ENCODE measurements at places on chromosomes 7 and 10.

- peak; percentile 33 for DNase-seq
Observed at GRCh38 chr10:129541200-129541599, 74.2 kb downstream of the MGMT start.

GRCh38 chr7:27113991-27114769 lies 11.7 kb upstream of the HOXA2 start:
- DNase-seq, result no peak

- DNase-seq, result no peak
Observed at GRCh38 chr10:131907679-131908078, 6.9 kb downstream of the PPP2R2D start.

GRCh38 chr10:4825868-4826791 lies at the start of gene AKR1E2:
Gene AKR1E2, plus strand, starts transcription at chr10:4826207. Its CDS starts 118 bp downstream, at chr10:4826325.
- peak; percentile 16 for DNase-seq

GRCh38 chr7:140230861-140231770 lies 54.3 kb upstream of the KDM7A start:
- DNase-seq, result no peak

GRCh38 chr10:30782537-30783461 lies 153.2 kb upstream of the LYZL2 start:
- DNase-seq, result peak; percentile 89

GRCh38 chr10:3372281-3372680 lies 199.7 kb upstream of the PITRM1 start:
- DNase-seq, result no peak

DNA sequence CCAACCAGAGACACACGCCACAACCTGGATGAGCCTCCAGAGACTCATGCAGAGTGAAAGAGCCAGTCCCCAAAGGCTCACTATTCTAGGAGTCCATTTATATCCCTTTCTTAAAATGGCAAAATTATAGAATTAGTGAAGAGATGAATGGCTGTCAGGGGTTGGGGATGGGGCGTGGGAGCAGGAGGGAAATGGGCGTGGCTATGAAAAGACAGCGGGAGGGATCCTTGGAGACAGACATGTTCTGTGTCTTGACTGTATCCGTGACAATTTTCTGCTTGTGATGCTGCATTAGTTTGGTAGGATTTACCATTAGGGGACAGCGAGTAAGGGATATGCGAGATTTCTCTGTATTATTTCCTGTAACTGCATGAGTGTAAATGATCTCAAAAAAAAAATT lies 33.0 kb downstream of the FAM53B start:
- DNase-seq, result no peak

GRCh38 chr10:120943542-120943941 lies 92.4 kb downstream of the WDR11 start:
- DNase-seq, result no peak

DNA sequence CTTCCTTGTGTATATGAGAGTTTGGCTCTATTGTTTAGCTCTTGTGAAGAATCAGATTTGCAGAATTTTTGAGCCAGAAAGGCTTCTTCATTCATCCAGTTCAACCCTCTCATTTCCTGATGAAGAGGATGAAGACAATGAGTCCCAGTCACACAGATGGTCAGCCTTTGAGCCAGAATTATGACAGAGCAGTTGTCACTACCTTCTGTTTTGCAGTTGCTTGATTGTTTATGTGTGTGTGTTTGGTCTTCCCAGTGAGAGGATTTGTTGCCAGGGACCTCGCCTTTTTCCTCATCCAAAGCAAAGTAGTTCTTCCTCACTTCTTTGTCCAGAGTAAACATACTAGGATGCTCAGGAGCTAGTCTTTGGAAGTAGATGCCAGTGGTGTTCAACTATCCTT lies 15.6 kb downstream of the MDFIC start:
- DNase-seq, result no peak

- no peak for DNase-seq
Observed at GRCh38 chr7:118214833-118215182, 9.7 kb upstream of the ANKRD7 start.

GRCh38 chr7:120924837-120925236 lies 25.7 kb upstream of the ING3 start:
- DNase-seq, result no peak

GRCh38 chr7:14521183-14521582 lies 381.4 kb downstream of the DGKB start:
- DNase-seq, result no peak

- DNase-seq, result no peak
Observed at GRCh38 chr7:29300649-29301048, 106.1 kb downstream of the CHN2 start.

GRCh38 chr7:40915071-40915470 lies 780.3 kb downstream of the SUGCT start:
- DNase-seq, result no peak

- DNase-seq, result no peak
Observed at GRCh38 chr7:98731651-98732050, 114.6 kb downstream of the NPTX2 start.

DNA sequence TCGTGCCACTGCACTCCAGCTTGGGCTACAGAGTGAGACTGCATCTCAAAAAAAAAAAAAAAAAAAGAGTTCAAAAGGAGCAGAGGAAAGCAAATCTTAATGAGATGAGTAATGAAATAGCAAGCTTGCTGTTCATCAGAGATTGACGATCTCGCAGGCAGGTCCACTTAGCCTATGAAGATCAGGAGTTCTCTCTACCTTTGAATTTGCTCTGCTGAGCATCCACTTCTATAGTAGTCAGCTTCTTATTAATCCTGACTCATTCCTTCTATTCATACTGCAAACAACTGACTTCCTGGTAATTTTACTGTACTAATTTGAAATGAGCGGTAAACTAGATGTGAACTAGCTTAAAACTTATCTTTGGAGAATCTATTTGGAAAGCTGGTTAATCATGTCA lies 1014.6 kb downstream of the GATA3 start:
- no peak for DNase-seq

- no peak for DNase-seq
Observed at GRCh38 chr7:40463446-40463845, 328.6 kb downstream of the SUGCT start.

- no peak for DNase-seq
Observed at GRCh38 chr10:1196656-1197055, 140.5 kb downstream of the WDR37 start.

GRCh38 chr7:64879086-64879730 lies 23.9 kb upstream of the ZNF273 start:
- DNase-seq, result peak; percentile 61

GRCh38 chr7:21828841-21829240 lies 116.9 kb downstream of the CDCA7L start:
- no peak for DNase-seq

- DNase-seq, result no peak
Observed at GRCh38 chr10:117271427-117271826, 30.5 kb downstream of the SLC18A2 start.

DNA sequence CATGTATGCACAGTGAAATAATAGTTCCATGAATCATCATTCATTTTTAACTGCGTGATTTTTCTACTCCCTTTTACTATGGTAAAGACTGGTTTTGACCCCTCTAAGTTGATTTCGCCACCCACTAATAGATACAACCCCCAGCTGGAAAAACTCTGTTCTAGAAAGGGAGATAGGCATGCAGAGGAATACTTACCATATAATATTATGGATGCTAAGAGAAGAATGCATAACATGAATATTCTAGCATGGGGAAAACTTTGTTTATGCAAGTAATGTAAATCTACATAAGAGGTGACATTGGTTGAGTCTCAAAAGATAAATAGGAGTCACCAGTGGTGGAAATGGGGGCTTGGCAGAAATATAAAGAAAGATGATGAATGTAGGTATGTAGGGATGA lies 97.3 kb upstream of the MBL2 start:
- no peak for DNase-seq

DNA sequence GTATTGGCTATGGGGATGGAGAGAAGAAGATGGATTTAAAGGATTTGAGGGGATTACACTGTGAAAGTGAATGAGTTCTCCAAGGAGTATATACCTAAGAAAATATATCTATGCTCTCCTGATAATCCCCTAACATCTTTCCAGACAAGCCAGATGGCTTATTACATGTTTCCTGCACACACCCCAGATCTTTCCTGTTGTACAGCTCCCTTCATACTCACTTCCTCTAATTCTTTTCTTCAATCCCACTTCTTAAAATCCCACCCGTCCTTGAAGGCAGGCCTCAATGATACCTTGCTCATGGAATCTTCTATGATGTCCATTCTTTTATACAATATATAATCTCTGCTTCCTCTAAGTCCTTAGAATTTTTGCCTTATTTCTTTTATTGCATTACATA lies 317.2 kb upstream of the DGKB start:
- peak; percentile 54 for DNase-seq

DNA sequence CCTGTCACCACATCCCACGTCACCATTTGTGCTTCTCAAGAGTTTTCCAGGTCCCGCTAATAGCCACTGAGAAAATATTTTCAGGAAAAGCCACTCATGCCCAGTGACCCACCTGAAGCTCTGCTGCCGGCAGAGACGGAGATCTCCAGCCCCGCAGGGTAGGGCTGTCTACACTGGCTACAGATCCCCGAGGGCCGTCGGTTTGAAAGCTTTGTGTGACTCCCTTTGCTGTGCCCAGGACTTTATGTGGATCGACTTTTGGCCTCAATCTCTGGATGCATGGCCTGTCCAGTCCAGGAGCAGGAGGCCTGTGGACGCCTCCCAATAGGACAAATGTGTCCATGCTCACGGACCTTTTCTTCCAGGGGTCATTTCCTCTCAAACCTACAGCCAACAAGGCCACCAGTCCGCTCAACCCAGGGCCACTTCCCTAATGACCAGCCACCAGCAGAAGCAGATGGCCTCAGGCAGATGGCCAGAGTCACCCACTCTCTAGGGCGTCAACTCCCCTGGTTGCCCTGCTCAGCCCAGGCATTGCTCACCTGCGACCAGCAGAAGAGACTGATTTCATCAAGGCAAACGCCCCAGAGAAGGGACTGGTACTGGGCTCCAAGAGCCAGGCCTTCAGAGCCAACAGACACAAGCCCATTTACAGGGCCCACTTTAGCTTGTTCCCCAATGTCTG lies 76.4 kb downstream of the OAT start:
- DNase-seq, result no peak

DNA sequence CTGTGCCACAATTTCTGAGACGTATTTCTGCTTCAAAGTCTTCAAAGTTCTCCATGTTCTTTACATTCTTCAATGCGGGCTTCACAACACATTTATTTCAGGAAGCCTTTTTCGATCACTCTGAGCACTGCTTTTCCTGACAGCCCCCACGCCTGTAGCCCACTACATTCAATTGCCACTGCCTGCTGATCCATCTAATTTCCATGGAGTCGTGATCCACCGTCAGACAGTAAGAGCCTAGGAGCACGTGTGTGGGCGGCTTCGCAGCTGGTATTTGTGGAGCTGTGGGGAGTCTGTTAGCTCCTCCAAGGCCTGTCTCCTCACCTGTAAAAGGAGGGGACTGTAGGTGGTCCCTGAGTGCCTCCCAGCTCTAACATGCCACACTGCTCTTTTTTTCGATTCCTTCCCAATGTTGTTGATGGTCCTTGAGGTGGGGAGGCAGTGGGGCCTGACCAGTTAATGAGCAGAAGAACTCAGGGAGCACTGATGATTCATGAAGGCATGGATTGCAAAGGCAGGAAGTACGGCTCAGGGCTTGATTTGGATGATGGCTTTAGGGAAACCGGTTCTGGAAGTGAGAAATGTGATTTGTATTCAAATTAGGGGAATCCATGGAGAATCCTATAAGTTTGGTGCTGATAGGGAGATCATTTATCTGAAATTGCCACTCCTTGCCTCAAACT lies 401.1 kb upstream of the PODXL start:
- DNase-seq, result no peak

- DNase-seq, result no peak
Observed at GRCh38 chr10:60358282-60358681, 31.4 kb downstream of the ANK3 start.

GRCh38 chr10:29947701-29948060 lies 111.7 kb downstream of the JCAD start:
- no peak for DNase-seq

DNA sequence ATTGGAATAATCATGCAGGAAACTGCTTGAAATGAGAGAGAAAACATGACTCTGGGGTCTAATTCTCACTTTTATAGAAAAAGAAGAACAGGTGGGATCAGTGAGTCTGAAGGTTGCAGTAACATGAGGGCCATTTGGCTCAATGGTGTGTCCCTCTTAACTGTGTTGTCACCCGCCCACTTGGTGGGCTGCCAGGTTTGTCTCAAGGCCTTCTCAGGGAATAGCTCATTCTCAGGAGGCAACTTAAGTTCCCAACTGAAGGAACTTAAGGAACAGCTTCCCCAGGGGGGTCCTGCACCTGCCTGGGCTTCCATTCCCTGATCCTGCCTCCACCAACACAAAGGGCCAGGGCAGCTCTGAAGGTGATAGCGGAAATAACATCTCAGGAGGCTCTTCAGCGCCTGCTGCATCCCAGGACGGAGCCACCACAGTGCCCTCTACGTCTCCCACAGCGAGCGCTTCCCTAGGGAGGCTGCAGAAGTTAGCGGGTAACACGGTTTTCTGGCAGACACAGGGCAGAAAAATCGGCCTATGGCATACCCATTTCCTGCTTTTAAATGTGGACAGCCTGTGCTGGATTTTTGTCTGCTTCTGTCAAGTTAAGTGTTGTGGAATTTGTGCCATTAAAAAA lies 88.8 kb downstream of the ZRANB1 start:
- DNase-seq, result no peak

GRCh38 chr10:71501402-71501801 lies 104.7 kb downstream of the CDH23 start:
- no peak for DNase-seq

DNA sequence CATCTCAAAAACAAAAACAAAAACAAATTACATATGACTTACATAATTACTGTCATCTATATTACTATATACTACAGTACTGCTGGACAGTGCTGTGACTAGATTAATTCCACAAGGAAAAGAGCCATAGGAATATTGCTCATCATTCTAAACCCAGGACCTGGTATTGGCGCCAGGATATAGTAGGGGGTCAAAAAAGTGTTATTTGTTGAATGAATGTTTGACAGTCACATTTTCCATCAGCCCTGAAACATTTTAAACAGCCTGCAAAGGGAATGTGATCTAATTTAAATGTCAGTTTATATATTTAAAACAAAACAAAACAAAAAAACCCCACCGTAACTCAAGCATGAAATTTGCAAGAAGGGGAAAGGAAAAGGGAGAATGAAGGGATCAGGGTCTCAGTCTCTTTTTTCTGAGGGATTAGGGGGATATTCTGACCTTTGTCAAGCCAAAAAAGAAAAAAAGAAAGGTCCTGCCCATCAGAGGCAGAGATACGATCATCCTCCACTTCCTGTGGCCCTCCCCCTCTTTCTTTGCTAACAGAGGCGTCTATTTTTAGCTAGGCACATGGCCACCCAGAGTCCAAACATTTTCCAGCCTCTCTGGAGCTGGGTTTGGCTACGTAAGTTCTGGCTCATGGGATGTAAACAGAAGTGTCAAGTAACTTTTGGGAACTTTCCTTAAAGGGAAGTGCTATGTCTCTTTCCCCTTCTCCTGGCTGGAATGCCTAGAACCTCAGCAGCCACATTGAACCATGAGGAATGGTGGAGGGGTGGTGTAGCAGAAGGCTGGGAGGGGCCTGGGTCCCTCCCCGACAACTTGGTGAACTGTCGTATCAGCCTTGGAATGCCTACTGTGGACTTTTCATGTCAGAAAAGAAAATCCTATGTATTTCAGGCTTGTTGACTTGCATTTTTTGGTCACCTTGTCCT lies 44.6 kb upstream of the DLG5 start:
- DNase-seq, result peak; percentile 60
